Amygdala (tissue), 56 donors: ENCODE measurements at places on chromosomes 5 and 9.

DNA sequence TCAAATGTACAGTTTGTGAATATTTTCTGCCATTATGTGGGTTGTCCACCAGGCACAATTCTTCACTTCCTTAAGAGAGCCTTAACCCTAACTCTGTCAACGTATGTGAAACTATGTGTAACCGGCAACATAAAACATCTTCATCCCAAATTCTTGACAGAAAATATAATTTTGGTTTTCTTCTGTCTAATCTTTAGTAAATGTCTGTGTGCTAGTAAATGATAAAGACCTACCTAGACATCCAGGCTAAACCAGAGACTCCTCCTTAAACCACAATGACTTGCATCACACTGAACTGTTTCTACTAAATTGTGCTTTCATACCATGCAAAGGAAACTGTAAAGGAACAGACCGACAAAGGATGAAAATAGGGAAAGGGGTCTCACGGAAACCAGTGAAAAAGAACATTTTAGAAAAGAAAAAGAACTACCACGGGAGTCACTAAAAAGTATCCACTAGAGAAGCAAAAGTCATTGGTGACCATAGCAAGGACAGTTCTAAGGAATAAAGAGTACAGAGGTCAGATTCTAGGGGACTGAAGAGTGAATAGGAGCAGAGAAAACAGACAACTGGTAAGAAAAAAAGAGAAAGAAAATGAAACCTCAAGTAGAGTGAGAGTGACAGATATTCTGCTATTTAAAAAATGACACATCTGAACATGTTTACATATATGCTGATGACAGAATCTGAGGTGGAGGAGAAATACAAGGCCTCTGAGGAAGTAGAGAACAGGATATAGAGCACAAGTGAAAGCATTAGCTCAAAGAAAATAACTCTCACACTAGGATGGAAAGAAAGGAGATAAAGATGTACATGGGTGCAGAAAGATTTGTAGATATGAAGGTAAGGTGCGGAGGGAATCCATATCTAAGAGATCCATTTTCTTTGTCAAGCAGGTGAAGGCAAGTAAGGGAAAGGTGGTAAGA lies 49.4 kb downstream of the FNIP1 start:
- DNase-seq = no peak

- no peak for DNase-seq
Measured at GRCh38 chr5:159489779-159490178, 159.5 kb upstream of the IL12B start.

GRCh38 chr9:71663216-71663615 lies 105.1 kb downstream of the CEMIP2 start:
- DNase-seq = no peak

DNA sequence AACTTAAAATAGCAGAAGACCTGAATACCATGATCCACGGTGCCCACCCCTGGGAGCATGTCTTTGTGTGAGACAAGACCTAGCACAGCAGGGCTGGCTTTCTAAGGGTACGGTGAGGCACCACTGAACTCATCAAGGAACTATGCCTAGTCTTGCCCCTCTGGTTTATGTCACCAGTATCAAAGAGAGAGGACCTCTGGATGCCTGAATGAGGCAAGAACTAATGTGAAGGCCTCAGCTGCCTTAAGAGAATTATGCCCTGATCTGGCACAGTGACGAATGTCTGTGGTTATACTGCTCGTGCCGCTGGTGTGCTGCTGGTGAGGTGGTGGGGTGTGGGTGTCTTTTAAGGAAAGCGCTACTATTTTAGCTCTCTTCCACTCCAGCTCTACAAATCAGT lies 23.0 kb downstream of the NREP start:
- DNase-seq = no peak

DNA sequence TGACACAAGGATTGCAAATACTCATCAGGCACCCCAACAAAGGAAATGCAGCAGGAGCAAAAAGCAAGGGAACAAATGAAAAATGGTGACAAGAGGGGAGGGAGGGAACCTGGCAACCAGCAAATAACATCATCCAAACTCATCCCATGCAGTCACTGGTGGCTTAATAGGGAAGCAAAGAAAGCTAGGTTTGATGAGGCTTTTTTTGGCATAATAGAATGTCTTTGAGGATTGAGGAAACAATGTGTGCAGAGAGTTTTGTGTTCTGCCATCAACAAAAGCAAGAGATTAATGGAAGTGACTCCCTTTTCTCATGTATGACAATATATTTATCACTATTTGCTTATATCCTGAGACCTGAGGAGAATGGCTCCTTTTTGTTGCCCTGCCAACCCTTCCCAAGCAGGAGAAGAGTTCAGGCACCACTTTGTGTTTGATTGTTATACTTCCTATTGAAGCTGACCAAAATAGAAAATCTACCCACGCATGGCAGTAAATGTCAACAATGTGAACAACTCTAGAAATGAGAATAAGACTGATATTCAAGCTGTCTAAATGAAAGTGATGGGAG lies 375.7 kb downstream of the CAAP1 start:
- no peak for DNase-seq

GRCh38 chr9:13431692-13432091 lies 152.2 kb upstream of the MPDZ start:
- no peak for DNase-seq
